Tongue (tissue), 3 donors: ENCODE measurements at places on chromosomes 2 and 18. TPM values are rescaled to one million over a fixed set of nuclear protein-coding genes. Genes with fewer than 3 reads are reported as not detected.
A peak's percentile ranks its signal among the peaks of the same experiment; 100 is the strongest.

DNA sequence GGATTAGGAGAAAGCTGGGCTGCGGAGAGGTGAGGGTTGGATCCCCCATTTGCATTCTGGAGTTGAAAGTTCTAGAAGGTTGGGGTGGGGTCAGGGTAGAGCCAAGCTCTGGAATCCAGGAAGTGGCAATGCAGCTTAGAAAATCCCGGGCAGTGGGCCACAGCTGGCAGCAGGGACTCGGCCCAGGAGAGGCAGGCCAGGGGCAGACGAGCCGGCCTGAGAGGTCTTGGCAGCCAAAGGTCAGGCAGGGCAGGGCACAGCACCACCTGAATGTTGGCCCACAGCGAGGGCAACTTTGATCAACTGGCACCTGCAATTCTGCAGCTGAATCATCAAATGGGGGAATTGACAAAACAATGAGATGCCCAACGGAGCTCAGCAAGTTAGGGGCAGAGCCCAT is 139.2 kb downstream of the INHBB start:
- no peak for DNase-seq

GRCh38 chr2:88481691-88482336 is 29.3 kb upstream of the FOXI3 start:
- DNase-seq, result peak; percentile 43

DNA sequence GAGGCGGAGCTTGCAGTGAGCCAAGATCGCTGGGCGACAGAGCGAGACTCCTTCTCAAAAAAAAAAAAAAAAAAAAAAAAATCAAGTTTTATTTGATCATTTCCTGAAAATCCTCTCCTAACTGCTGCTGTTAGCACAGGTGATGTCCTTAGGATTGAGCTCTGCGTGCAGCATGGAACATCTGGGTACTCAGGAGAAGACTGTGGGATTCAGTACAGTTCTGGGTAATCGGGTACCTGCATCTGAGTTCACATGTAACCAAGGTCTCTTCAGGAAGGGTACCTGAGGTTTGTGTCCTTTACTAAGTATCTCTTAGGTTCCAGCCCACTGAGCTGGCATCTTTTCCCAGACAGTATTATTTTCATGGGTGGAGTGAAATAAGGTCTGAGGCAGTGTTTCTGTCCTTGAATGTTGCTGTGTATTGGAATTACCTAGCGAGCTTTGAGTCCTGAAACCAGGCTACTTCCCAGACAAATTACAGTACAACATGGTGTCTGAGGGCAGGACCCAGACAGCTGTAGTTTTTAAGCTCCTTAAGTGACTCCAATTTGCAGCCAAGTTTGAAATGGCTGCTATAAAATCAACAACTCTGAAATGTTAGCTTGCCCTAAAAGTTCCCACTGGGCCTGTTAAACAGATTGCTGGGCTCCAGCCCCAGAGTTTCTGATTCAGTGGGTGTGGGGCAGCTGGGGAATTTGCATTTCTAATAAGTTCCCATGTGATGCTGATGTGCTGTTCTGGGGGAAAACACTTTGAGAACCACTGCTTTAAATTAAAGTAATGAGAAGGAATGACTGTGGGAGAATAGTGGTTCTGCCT is 120.5 kb downstream of the PMAIP1 start:
- peak; percentile 23 for DNase-seq

- no peak for DNase-seq
Observed at GRCh38 chr18:41744421-41745030, 210.5 kb upstream of the PIK3C3 start.

GRCh38 chr18:74175658-74176057 is 27.3 kb downstream of the TIMM21 start:
- DNase-seq, result no peak

GRCh38 chr18:63132819-63133200 is 186.8 kb downstream of the BCL2 start:
- DNase-seq, result peak; percentile 41

- DNase-seq, result peak; percentile 89
Observed at GRCh38 chr2:118003396-118003824, 10.5 kb downstream of the CCDC93 start.

GRCh38 chr2:7886666-7887065 is 795.2 kb upstream of the ID2 start:
- no peak for DNase-seq

DNA sequence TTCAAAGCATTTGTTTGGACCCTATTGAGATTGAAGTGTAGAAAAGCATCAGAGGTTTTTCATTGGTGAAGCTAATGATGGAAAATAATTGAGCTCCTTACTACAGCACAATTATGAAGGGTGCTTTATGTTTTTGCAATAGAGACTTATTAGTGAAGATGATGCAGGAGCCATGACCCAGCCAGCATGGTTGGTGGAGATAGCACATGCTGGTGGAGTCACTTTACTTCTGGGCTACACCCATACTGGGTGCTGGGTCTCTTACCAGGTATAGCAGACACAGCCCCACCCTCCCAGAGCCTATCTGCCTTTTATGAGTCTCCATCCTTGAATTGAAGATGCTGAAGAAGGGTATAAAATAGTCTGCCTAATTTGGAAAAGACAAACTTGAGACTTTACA is 3.6 kb downstream of the ACP1 start:
- no peak for DNase-seq

DNA sequence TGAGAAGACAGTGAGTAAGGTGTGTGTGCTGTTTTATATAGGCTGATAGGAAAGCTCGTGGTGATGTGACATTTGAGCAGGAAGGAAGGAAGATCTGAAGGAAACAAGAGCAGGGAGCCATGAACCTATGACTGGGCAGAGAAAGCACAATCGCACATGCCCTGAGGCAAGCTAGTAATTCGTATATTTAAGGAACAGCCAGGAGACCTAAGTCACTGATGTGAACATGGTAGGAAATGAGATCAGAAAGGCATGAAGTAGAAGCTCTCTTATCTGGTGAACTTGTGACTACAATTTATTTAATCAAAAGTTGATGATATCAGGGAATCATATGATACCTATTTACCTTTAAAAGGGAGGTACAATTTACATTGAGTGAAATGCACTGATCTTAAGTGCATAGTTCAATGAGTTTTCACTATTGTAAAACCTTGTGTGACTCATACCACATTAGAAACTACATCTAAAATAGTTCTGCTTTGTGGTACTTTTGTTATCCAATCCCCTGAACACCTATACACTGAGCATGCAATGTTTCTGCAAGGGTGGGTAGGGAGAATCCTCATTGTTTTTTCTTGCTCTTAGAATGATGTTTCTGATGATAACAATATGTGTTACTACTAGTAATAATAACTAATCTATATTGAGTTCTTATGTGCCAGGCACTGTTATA is 67.5 kb downstream of the GALNT13 start:
- no peak for DNase-seq

The SLC38A11 gene
- total RNA-seq, result not detected

The SOX11 gene
- total RNA-seq, result 15.8 TPM

The PRKD3 gene
- total RNA-seq, result 45.6 TPM

The TMEM163 gene
- 0.72 TPM for total RNA-seq

The EDAR gene
- total RNA-seq, result 0.31 TPM
